ENCODE measurements at places on chromosomes 6 and 20.

- no peak for DNase-seq
Measured at GRCh38 chr6:168052291-168052891, 26.6 kb downstream of the FRMD1 start.

- DNase-seq = no peak
Measured at GRCh38 chr20:13131688-13132087, 89.4 kb upstream of the ISM1 start.

DNA sequence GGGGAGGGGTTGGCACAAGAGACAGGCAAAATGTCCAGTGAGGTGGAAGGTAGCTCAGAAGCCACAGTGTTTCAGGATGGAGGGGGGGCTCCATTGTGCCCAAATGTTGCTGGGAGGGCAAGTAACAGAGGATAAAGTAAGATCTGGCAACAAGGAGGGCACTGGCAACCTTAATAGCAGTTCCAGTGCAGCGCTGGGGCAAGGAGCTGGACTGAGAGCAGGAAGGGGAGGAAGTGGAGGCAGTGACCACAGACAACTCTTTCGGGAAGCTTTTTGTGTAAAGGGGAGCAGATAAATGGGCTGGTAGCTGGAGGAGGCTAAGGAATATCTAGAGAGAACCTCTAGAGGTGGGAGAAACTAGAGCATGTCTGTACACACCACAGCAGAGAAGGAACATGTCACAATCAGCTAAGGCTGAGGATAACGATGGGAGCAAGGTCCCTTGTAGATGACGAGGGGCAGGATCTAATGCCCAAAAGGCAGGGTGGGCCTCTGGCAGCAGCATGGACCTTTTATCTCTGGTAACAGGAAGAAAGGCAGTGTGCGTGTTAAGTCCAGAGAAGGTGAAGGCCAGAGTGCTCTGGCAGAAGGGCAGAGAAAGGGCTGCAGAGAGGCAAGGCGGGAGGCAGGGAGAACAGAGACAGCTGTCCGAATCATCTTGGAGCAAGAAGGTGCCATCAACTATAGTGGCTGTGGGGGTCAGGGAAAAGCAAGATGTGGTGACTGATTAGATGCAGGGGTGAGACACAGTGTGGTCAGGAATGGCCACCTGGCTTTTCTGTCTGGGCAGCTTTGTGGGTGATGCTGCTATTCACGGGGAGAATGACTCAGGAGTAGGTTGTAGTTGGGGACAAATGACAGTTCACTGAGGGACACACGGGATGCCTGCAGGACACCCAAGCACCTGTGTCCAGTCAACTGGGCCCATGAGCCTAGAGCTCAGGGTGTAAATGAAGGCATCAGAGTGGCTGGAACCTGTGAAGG, 17.4 kb downstream of the TMEM242 start:
- no peak for DNase-seq

- DNase-seq = no peak
Measured at GRCh38 chr6:27924179-27924578, 12.0 kb upstream of the OR2B2 start.

DNA sequence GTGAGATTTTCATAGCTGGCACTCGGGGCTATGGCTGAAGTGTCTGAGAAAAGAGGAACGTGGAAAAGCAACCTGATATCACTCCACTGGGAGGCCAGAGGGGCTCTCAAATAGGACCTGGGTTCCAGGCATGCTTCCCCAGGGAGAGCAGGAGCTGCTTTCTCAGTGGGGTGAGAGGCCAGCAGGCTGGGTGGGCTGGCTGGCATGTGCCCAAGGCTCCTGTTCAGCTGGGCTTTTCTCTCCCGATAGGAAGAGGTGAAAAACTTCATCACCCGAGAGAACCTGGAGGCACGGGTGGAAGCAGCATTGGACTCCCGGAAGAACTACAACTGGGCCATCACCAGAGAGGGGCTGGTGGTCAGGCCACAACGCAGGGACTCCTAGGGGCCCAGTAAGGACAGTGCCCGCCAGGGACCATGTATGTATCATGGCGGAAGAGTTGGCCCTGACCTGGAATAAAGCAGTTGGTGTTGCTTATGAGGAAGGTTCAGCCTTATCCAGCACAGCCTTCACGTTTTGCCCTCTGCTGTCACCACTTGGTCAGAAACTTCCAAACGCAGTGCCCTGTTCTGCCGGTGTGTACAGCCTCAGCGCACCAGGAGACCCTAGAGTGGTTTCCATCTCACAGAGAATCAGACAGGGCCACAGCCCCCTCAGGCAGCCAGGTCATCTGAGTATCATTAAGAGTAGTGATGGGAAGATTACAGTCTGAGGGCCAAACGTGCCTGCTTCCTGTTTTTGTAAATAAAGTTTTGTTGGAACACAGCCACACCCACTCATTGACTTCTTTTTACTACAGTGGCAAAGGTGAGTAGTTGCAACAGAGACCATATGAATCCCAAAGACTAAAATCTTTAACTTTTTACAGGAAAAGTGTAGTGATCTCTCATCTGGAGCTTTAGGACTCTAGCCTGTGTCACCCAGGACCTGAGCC, 1.9 kb downstream of the MRPS26 start:
- DNase-seq = no peak

DNA sequence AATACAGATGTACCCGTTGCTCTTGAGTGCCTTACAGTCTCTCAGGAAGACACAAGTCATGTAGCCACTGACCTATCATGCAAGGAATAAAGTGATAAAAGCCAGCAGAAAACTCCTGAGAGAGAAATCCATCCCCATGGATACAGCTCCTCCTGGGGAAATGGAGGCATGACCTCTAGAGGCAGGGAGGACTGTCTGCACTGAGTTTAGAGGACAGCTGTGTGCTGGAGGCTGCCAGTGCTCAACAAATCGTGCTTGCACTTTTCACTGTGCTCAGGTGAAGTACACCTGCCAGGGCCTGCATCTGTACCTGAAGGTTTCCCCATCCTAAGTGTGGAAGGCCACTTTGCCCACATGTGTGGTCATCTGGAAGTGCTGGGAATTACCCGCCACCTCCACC, 12.1 kb downstream of the CD93 start:
- no peak for DNase-seq

GRCh38 chr6:10175362-10175761, 239.5 kb downstream of the TFAP2A start:
- DNase-seq = no peak

- no peak for DNase-seq
Measured at GRCh38 chr6:28410767-28411166, 11.2 kb upstream of the ZSCAN12 start.

DNA sequence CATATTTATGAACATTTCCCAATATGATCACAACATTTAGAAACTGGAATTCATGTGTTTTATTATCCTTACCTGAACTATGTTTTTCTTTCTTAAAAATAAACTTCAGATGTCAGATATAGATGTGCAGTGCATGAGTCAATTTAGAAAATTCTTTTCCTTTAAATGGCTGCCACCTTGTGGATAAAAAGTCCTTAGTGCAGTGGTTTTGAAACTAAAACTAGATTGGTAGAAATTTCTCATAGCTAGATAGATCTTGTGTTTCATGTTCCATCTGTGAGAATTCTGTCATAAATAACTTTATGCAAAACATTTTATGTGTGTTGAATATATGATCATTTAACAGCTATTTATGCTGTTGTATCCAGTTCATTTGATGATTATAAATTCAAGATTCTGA, 134.9 kb downstream of the KLHL32 start:
- DNase-seq = peak; percentile 21

DNA sequence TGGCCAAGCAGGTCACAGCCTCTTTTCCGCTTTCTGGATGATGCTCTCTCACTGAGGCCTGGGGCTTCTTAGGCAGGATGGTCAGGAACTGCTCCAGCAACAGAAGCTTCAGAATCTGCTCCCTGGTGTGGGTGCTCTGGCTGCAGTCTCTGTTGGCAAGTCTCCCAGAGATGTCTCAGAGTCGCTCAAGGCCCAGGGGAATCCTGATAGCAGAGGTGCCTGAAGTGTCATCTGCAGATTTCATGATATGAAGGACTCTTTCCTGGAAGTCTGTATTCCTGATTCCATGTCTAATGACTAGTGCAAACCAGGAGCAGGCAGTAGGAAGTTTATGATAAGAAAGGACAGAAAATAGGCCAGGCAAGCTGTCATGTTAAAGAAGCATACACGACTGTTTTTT, 20.3 kb downstream of the ZSCAN31 start:
- DNase-seq = no peak

DNA sequence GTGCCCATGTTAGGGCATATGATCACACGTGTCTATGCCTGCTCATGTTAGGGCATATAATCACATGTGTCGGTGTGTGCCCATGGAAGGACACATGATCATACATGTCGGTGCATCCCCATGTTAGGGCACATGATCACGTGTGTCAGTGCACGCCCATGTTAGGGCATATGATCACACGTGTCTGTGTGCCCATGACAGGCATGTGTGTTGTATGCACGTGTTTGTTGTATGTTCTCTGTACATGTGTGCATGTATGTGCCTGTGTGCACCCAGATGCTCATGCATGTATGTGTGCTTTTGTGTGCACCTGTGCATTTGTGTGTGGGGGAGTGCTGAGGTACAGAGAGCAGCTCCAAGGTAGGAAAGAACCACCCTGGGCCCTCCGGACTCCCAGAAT, 29.8 kb downstream of the YTHDF1 start:
- DNase-seq = no peak

DNA sequence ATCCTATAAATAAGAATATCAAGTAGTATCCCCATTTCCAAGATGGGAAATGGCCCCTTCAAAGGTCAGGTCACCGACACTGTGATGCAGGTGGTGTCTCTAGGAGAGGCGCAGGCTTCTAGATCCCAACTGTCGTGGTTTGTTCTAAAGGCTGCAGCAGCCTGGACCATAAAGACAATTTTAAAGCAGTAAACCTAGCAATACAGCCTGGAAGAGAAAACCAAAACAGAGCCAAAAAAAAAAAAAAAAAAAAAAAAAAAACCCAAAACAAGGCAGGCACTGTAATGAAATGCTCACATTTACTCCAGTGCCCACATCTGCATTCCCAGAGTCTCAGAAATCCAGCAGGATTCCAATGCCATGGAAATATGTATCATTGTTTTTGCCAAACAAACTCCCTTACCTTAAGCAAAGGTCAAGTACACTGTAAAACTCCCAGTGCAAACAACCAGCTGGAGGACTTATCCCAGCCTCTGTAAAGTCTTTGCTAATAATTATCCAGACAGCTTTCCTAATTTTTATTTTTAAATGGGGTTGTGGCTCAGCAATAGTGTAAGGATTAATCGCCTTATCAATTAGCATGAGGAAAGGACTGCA, 98.2 kb downstream of the PSMG4 start:
- no peak for DNase-seq

DNA sequence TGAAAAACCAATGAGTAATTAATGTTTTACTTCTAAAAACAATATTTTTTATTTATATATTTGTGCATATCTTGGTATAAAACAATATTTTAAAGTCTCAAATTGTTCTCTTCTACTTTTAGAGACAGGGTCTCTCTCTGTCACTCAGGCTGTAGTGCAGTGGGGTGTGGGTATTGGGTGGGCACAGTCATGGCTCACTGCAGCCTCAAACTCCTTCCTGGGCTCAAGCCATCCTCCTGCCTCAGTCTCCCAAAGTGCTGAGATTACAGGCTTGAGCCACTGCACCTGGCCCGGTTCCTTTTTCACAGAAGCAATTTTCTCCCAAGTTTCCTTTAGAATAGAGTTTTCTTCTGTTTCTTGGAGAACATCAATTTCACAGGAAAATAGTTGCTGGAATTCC, 102.8 kb downstream of the TMEM242 start:
- DNase-seq = no peak

DNA sequence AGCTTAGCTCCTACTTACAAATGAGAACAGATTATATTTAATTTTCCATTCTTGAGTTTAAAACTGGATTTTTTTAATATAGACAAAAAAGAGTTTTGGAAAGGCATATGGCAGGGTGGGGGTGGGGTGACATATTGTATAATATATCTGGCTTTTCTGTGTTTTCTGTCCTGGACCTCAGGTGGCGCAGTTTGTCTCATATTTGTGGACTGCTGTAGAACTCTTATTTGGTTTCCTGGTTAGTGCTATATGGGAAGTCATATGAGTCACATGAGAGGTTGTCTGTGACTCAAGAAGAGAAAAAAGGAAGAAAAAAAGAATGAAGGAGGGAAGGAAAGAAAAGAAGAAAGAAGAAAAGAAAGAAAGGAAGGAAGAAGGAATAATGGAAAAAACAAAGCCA, 131.8 kb downstream of the CLVS2 start:
- DNase-seq = no peak

DNA sequence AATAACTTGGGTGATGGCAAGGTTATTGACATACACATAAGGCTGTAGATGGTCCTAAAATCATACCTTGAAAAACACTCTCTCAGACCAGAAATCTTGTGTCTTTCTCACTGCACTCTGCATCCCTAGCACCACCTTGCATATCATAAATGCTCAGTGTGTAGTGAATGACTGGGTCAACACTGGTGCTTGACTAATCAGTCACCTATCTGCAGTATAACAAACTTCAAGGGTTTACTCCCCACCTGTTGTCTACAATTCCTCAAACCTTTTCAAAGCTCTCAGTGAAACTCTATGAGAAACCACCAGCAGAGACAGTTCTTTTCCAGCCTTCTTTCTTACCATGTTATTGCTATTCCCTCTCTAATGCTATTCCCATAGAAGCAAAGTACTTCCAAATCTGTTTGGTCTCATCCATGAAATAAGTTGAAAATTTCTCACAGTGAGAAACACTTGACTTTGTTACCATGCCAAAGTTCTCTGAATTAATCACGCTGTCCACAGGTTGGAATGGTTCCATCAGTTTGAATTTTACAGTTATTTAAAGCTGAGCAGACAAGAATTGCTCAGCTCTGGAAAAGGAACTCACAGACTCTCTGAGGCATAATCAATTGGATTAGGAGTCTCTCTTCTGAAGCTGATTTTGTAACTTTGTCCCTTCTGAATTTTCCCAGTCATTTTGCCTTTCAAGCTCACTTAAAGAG, 104.8 kb upstream of the EYA4 start:
- DNase-seq = no peak

DNA sequence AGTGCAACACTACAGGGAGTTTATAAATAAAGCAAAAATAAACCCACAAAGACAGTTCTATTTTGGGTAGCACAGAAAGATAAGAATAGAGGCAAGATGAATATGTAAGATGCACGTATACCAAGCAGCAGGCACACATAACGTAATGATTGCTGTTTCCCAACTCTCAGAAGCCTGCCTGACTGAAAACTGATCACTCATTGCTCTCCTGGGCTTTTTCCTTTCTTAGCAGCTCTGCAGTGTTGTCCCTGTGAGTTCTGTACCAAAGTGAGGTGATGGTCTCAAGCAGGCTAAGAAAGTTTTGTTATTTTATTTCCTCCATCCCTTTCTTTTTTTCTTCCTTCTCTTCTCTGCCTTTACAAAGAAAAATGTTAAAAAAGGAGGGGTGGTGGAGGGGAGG, 522.0 kb upstream of the MAN1A1 start:
- DNase-seq = peak; percentile 15

- no peak for DNase-seq
Measured at GRCh38 chr6:160051390-160051789, 70.2 kb upstream of the SLC22A1 start.

- no peak for DNase-seq
Measured at GRCh38 chr6:143146186-143146851, 85.6 kb downstream of the AIG1 start.
